ENCODE measurements at places on chromosomes 12 and 14.

DNA sequence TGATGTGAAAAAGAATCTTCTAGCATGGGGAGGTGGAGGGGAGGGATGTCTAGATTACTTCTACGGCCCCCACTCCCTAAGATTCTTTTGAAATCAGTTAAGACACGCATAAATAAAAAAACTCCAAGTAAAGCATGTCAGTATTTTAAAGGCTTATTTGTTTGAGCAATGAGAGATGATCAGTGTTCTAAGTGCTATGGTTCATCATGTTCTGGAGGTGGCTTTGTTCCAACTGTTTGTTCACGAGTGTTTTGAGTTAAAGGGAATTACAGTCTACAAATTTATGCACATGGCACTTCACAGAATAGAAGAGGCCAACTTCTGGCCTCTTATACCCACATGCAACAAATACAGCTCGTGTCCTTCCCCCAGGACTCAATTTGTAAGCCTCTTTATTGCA is 394.9 kb downstream of the RAD51B start:
- no peak for DNase-seq

- no peak for DNase-seq
Measured at GRCh38 chr12:52856787-52857186, 8.0 kb upstream of the KRT78 start.

DNA sequence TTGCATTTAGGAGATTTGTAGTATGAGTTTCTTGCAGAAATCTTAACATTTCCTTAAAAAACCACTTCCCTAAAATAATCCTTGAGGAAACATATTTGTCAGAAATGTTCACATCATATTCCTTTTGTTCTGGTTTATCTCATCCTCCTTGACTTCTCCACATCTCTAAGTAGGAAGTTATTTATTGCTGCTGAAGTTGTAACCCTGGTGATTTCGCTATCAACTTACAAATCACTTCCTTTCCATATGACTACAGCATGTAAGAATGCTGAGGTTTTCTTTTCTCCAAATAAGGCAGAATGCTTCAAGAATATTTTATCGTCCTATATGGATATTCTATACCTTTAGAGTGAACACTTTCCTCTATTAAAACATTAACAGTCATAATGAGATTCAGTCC is 751.7 kb downstream of the NRXN3 start:
- no peak for DNase-seq

DNA sequence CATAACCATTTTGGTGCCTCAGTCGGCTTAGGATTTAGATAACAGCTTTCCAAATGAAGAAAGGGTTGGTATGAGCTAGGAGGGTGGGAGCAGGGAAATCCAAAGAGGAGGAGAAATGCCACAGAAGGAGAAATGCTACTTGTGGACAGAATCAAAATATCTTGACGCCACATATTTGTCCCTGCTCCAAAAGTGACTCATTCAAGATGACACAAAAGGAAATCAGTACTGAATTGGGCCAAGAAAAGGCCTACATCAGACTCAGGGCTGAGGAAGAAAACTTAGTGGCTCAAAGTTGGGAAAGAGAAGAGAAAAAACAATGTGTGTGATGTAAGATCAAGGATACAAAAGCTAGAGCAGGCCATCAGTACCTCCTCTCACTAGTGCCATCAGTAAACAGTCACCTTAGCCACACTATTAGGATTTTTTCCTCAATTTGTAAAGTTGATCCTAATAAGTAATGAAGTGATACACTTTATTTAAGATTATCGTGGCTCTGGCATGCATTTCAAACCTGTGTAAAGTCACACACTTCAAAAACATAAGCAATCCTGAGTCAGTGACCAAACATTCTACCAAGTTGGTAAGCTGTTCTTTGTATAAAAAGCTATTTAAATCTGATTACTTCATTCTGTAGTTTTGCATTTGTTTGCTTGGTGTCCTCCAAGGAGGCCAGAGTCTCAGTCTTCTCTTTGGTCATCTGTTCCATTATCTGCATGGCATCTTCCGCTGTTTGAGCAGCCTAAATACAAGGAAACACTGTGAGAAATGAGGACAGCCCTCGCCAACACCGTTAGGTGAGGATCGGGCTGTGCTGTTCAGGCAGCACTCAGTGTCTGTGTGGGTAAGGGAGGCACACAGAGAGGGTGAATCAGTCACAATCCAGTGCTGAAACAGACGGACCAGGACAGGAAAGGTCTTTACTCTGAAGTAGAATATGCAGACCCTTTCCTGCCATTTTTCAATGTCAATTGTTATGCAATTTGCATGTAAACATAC is 52.6 kb upstream of the VPS33A start:
- DNase-seq: no peak

GRCh38 chr14:105107781-105108515 is 42.7 kb upstream of the GPR132 start:
- no peak for DNase-seq

DNA sequence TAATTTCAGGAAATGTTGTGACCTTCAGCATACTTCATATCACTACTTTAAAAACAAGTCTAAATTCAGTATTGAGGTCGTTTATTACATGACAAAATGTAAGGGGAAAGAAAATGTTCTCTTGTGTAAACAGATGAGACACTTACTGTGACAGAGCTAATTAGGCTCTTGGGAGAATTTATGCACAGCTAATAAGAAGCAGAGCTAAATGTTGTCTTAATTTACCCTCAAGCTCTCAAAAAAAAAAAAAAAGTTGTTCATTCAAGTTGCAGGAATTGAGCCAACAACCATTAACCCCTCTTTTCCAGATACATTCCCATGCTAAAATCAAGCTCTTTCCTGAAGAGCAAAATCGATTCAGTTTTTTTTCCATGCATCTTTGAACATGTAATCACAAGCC is 1419.4 kb downstream of the FSCB start:
- DNase-seq: no peak

- no peak for DNase-seq
Measured at GRCh38 chr12:5434647-5435560, 3.0 kb downstream of the NTF3 start.

GRCh38 chr14:56195704-56196103 is 77.5 kb downstream of the PELI2 start:
- DNase-seq: peak; percentile 3

GRCh38 chr14:72553656-72554055 is 340.2 kb downstream of the DPF3 start:
- no peak for DNase-seq

GRCh38 chr12:52205612-52206303 is 13.9 kb upstream of the KRT80 start:
- no peak for DNase-seq

- no peak for DNase-seq
Measured at GRCh38 chr14:23446291-23446851, 10.9 kb upstream of the MYH7 start.

DNA sequence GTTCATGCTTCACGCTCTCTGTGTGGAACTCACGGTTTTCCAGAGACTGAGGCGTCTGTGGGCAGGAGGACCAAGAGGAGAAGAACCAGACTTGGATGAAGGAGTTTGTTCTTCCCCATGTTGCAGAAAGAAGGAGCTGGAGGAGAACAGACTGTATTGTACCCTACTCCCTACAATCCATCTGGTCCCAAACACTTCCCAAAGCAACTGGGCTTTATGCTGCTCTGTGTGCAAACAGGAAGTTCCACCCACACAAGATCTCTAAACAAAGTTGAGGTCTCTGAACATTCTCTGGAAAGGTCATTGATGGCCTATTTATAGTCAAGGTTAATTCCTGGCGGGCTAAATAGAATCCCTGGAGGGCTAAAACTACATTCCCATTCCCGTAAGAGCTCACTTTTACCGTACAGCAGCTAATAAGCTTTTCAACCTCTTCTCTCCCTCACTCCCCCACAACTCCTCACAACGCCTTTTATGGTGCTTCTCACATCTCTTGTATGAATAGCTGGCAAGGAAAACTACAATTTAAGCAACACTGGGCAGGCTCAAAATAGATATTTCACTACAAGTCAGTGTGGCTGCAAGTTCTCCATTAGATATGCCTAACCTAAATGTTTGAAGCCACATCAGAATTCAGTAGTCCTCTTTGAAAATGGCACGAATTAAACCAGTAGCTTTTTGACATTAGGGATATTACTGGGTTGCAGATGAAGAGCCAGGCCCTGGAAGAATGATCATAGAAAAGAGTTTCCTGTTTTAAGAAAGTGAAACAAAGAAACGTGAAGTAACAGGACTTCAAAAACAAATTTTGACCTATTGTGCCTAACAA is at the start of gene A2M:
A2M (minus strand) TSS at position 189 of the 829 bp plus-strand sequence; CDS start at position 119, 70 bp downstream.
- DNase-seq: no peak

GRCh38 chr14:96409701-96410100 is 17.8 kb downstream of the AK7 start:
- no peak for DNase-seq

DNA sequence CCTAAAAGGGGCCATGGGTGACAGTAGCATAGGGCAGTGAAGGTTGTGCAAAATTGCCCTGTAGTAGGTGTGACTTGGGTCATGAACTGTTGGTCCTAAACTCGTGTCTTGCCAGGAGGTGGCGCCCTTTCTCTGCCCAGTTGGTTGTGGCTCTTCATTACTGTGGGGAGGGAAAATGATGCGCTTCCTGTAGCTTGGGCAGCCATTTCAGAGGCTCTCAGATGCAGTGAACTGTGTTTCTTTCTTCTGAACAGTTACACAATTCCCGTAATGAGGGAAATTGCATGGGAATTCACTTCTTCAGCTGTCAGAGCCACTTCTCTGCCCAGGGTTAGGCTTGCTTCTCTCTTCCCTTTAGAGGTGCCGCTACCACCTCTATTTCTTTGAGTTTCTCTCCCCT is 148.1 kb upstream of the NRXN3 start:
- no peak for DNase-seq

DNA sequence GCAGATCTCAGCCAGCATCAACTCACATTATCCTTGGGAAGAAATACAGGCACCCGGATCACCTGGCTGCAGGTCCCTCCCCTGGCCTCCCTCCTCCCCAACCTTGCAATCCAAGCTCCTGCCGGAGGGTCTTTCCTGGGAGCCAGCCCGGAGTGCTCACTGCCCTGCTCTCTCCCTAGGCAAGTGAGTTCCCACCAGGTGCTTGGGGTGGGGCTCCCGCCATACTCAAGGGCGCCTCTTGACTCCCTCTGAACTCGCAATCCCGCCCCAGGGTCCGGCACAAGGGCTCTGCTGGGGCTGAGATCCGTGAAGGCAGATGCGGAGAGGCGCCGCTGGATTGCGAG is 1.2 kb upstream of the CEP170B start:
- DNase-seq: no peak

GRCh38 chr14:61244009-61244408 is 37.1 kb downstream of the TMEM30B start:
- no peak for DNase-seq

DNA sequence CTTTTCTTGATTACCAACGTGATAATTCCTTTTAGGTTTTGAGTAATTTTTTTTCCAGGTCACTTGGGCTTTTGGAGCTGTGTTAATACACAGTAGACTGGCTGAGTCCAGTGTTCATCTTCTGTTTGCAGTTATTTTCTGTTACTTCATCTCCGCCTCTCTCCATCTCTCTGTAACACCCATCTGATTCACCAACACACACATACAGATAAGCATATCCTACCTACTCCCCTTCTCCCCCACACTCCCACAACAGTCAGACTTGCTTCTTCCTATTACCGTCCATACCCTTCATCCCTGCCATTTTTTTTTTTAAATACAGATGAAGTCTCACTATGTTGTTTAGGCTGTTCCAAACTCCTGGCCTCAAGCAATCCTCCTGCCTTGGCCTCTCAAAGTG is 72.7 kb upstream of the MANSC4 start:
- no peak for DNase-seq

DNA sequence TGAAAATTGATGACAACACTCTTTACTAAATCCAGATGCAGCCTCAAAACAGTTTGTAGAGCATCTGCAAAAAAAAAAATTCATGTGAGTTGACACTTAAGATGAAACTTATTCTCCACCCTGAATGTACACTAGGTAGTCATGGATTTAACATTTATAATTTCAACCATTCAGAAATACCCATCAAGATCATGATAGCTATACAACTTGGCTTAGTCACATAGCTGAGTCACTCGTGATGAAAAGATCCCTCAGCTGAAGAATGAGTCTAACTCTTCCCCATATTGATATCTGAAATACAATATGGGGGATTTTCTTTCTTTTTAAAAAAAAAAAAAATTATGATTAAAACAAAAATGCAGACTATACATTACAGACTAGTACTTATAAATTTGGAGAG is 104.8 kb upstream of the PLEKHG7 start:
- peak; percentile 59 for DNase-seq

DNA sequence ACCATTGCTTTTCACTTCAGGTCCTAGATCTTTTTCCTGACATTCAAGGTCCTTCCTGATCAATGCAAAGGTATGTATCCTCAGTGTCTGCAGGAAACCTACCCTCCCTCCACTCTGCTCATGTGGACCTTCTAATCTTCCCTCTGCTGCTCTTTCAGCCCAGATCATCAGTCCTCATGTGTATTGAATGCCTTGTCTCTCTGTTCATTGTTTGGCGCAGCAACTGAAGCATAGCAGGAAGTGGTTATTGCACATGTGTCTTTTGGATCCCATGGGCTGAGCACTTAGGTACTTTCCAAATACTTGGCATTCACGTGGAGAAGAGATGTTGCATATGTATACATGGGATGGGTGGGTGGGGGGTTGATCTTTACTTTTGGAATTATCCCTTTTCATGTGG is 4.3 kb upstream of the NIN start:
- peak; percentile 44 for DNase-seq

DNA sequence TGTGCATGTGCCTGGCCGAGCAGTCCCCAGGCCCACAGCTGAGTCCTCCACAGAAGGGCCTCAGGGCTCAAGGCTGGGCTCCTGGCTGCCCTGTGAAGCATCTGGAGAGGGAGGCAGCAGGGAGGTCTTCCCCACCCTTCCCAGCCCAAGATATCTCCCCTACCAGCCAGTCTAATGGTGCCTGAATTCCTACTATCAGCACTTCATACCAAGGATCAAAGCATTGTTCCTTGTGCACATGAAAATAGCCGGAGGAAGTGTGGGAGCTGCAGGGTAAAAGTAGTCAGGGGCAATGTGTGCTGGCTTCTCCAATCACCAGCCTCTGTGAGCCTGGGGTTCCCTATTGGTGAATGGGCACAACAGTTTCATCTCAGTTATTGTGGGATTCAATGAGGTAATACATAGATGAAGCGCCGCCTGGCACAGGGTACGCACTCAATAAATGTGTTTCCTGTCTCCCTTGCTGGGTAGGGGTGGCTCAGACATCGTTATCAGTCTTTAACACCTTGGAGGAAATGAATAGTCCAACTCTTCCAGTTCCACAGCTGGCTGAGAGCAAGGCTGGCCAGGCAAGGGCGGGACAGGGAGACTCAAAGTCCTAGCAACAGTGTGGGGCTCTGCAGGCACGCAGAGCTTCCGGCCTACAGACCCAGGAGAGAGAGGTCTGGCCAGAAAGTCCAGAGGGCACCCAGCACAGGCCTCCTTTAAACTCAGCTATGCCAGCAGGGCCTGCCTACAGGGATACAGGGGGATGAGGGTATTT is 39.1 kb upstream of the PNMA1 start:
- peak; percentile 33 for DNase-seq

DNA sequence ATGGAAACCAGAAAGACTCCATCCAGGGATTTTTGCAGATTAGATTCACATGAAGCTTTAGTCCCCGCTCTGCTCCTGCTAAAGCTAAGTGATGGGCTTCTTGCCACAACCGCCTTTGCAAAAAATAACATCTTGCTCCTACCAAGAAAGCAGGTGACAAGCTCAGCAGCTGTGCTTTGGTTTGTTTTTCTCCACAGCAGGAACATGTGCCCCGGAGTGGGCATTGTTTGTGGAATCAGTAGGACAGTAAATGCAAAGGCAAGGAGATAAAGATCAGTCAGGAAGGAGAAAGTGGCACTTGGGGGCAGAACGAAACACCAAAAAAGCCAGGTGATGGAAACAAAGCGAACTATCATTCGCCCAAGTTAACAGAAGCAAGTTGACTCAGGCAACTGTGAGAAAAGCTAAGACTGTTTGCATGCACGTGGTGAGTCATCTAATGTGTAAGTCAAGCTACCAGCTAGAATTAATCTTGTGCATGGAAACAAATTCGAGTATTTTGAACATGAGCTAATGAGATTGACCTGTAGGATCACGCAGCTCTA is 165.5 kb upstream of the PLXNC1 start:
- no peak for DNase-seq

All from CD4-positive, alpha-beta T cell treated with Interleukin-2 at 100 ng/mL for 4 hours (primary cell).